ENCODE measurements at places on chromosomes 2 and 18. TPM values are rescaled to one million over a fixed set of nuclear protein-coding genes. Genes with fewer than 3 reads are reported as not detected.

- DNase-seq, result no peak
- H3K4me1 ChIP-seq, result no peaks in the 10 kb centered on the region
- no peaks in the 10 kb centered on the region for H3K27me3 ChIP-seq
- no peak overlapping the region for H3K27ac ChIP-seq
Measured at GRCh38 chr2:84878896-84879583, 1.8 kb downstream of the TRABD2A start.

DNA sequence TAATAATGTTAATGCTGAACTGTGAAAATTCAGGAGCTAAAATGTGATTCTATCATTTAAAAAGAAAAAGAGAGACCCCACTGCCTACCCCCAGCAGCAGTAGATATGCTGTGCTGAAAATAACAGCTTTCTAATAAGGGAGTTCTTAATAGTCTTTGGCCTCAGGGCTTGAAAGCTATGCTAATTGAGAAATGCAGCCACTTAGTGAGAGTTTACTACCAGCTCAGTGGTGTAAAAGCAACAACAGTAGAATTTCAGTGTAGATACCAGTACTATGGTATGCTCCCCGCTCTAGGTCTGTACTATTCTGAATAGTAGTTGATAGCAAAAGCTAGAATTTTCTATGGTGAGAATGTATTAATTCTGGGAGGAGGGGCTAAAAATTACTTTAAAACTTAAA is 303.1 kb upstream of the VWC2L start:
- no peaks in the 10 kb centered on the region for H3K36me3 ChIP-seq
- no peaks in the 10 kb centered on the region for H3K4me1 ChIP-seq
- H3K27ac ChIP-seq, result no peak overlapping the region
- H3K27me3 ChIP-seq, result no peaks in the 10 kb centered on the region

- H3K36me3 ChIP-seq, result no peaks in the 10 kb centered on the region
- H3K4me1 ChIP-seq, result no peaks in the 10 kb centered on the region
- no peak for DNase-seq
Measured at GRCh38 chr2:60357996-60358395, 195.5 kb downstream of the BCL11A start.

DNA sequence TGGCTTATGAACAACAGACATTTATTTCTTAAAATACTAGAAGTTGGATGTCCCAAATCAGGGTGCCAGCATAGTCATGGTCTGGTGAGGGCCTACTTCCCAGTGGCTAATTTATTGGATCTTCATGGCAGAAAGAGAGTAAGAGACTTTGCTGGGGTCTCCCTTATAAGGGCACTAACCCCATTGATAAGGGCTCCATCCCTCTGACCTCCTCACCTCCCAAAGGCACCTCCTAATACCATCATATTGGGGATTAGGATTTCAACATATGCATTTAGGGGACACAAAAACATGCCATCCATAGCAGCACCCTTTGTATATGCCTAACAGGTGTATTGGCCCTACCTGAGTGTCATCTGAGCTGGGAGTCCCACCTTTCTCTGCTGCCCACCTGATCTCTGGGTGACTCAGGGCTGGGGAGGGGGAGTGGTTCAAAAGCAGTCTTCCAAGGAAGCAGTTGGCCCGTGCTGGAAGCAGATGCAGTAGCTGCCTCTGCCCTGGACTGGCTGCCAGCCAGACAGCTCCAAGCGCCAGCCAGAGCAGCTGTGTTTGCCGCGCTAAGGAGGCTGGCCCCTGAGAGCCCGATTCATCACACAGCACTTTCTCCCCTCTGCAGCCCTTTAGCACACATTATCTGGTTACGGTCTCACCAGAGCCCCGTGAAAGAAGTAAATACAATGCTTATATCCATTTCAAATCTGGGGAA is 84.6 kb downstream of the SMAD7 start:
- H3K36me3 ChIP-seq, result no peaks in the 10 kb centered on the region
- H3K27ac ChIP-seq, result no peak overlapping the region
- H3K4me1 ChIP-seq, result no peaks in the 10 kb centered on the region

The C1QL2 gene
- not detected for total RNA-seq

Data from aorta (tissue), 5 donors.